ENCODE measurements at places on chromosomes 11 and 22. TPM values are rescaled to one million over a fixed set of nuclear protein-coding genes. Genes with fewer than 3 reads are reported as not detected.

- no peaks in the 10 kb centered on the region for H3K4me1 ChIP-seq
- H3K27me3 ChIP-seq, result no peaks in the 10 kb centered on the region
- no peaks in the 10 kb centered on the region for H3K36me3 ChIP-seq
- no peak overlapping the region for H3K27ac ChIP-seq
- no peak for DNase-seq
Observed at GRCh38 chr11:33507356-33507755, 193.3 kb downstream of the C11orf91 start.

GRCh38 chr11:1703146-1703545 lies 6.2 kb downstream of the KRTAP5-6 start:
- peaks cover 28% of the 10 kb centered on the region for H3K4me1 ChIP-seq
- no peak for DNase-seq
- H3K36me3 ChIP-seq, result no peaks in the 10 kb centered on the region
- H3K27me3 ChIP-seq, result no peaks in the 10 kb centered on the region
- no peak overlapping the region for H3K4me3 ChIP-seq

Gene CCDC116
- not detected for total RNA-seq

GRCh38 chr11:36622431-36623136 lies 24.5 kb upstream of the RAG2 start:
- H3K27me3 ChIP-seq, result no peaks in the 10 kb centered on the region
- no peak overlapping the region for H3K4me3 ChIP-seq
- DNase-seq, result no peak
- H3K27ac ChIP-seq, result no peak overlapping the region
- no peaks in the 10 kb centered on the region for H3K36me3 ChIP-seq
